ENCODE measurements at places on chromosomes 12 and 14.

- H3K27ac ChIP-seq: no peak overlapping the region
- no peaks in the 10 kb centered on the region for H3K4me1 ChIP-seq
- H3K4me3 ChIP-seq: no peak overlapping the region
- DNase-seq: no peak
These were observed 190.4 kb downstream of the NTF3 start for GRCh38 chr12:5622280-5622679.

GRCh38 chr14:31057035-31057434 lies 30.9 kb upstream of the STRN3 start:
- peaks cover 12% of the 10 kb centered on the region for H3K4me1 ChIP-seq
- no peak overlapping the region for H3K4me3 ChIP-seq
- H3K27me3 ChIP-seq: no peaks in the 10 kb centered on the region
- no peak for DNase-seq
- no peak overlapping the region for H3K27ac ChIP-seq
- no peaks in the 10 kb centered on the region for H3K36me3 ChIP-seq

GRCh38 chr14:78644824-78645559 lies 474.8 kb downstream of the NRXN3 start:
- no peaks in the 10 kb centered on the region for H3K4me1 ChIP-seq
- no peaks in the 10 kb centered on the region for H3K36me3 ChIP-seq
- H3K4me3 ChIP-seq: no peak overlapping the region
- no peaks in the 10 kb centered on the region for H3K27me3 ChIP-seq
- no peak for DNase-seq

GRCh38 chr12:27707216-27707615 lies 3.4 kb upstream of the MRPS35 start:
- no peak overlapping the region for H3K4me3 ChIP-seq
- no peak overlapping the region for H3K27ac ChIP-seq
- H3K36me3 ChIP-seq: no peaks in the 10 kb centered on the region
- peaks cover 16% of the 10 kb centered on the region for H3K4me1 ChIP-seq

- H3K36me3 ChIP-seq: no peaks in the 10 kb centered on the region
- H3K27ac ChIP-seq: peak overlapping the region; percentile 94
- peaks cover 38% of the 10 kb centered on the region for H3K4me1 ChIP-seq
These were observed 1.7 kb downstream of the ATF7 start for GRCh38 chr12:53624458-53624857.

DNA sequence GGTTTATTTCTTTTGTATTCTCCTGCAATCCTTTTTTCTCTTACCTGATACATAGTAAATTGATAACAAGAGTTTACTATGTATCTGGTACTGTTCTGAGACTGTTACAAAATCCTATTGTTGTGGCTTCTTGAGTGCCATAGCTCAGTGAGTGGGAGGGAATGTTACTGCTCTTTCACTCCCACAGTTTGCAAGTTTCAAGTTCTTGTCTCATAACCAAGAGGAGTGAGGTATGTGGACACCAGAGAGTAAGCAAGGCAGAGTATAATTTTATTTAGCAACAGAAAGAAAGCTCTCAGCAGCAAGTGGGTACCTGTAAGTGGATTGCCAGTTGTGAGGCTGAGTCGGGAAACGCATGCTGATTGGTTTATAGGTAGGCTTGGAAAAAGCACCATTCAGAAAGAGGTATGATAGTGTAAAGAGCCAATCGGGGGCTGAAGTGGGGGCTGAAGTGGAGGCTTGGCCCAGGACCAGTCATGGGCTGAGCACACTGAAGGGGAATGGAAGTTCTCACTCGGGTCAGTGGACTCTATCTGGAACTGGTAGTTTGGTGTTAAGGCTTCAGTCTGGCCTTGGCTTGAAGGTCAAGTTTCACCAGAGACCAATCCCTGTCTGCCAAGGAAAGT lies 850.8 kb downstream of the TMTC2 start:
- H3K4me1 ChIP-seq: no peaks in the 10 kb centered on the region
- DNase-seq: no peak
- H3K27me3 ChIP-seq: no peaks in the 10 kb centered on the region
- no peak overlapping the region for H3K27ac ChIP-seq
- H3K36me3 ChIP-seq: no peaks in the 10 kb centered on the region

- H3K27me3 ChIP-seq: no peaks in the 10 kb centered on the region
- H3K4me3 ChIP-seq: no peak overlapping the region
- DNase-seq: no peak
- peaks cover 33% of the 10 kb centered on the region for H3K36me3 ChIP-seq
- peaks cover 31% of the 10 kb centered on the region for H3K4me1 ChIP-seq
- H3K27ac ChIP-seq: no peak overlapping the region
These were observed 65.1 kb upstream of the SRSF5 start for GRCh38 chr14:69701857-69702256.

GRCh38 chr12:76260390-76260748 lies 87.8 kb downstream of the BBS10 start:
- no peaks in the 10 kb centered on the region for H3K36me3 ChIP-seq
- peaks cover 30% of the 10 kb centered on the region for H3K4me1 ChIP-seq

DNA sequence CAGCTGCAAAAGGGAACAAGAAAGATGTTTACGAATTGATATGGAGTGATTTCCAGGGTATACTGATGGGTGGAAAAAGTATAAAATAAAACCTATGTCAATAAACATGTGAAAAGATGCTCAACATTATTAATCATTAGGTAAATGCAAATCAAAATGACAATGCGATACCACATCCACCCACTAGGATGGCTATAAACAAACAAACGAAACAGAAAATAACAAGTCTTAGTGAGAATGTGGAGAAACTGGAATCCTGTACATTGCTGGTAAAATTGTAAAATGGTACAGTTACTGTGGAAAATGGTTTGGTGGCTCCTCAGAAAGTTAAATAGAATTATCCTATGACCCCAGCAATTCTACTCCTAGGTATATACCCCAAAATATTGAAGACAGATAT lies 9.5 kb upstream of the BEST3 start:
- H3K4me3 ChIP-seq: no peak overlapping the region
- H3K27ac ChIP-seq: no peak overlapping the region
- no peak for DNase-seq
- H3K27me3 ChIP-seq: no peaks in the 10 kb centered on the region
- no peaks in the 10 kb centered on the region for H3K36me3 ChIP-seq
- no peaks in the 10 kb centered on the region for H3K4me1 ChIP-seq

DNA sequence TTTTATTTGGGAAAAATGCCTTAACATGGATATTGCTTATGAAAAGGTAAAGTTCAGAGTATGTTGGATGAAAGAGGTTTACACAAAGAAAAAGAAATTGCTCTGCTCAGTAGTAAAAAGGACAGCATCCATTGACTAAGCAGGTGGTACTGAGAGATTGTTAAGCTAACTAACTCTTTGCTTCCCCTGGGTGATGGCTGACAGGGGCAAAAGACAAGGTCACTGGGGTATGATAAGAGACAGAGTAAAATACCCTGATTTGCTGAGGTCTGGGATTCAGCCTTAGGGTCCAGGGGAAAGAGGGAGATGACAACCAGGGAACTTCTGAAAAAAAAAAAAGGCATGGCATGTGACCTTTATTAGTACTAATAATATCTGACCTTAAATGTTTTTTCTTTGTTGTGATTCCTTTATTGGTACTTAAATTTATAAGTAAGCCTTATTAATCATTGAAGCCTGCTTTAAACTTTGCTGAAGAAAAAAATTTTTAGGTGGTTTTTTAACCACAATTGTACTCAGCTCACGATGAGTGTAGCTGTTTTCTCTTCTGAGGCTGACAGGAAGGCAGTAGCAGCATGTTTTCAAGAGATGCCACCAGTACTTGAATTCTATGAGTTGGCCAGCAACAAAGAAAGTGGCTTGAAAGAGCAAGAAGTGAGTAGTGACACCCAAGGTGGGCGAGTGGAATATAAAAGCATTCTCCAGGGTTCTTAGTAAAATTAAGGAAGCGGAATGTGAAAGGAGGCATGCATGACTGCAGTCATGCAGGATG lies 43.7 kb upstream of the KITLG start:
- no peaks in the 10 kb centered on the region for H3K36me3 ChIP-seq
- no peaks in the 10 kb centered on the region for H3K27me3 ChIP-seq
- DNase-seq: no peak
- no peaks in the 10 kb centered on the region for H3K4me1 ChIP-seq

- no peak overlapping the region for H3K4me3 ChIP-seq
- DNase-seq: no peak
- H3K27ac ChIP-seq: no peak overlapping the region
- H3K36me3 ChIP-seq: peaks cover 76% of the 10 kb centered on the region
These were observed 38.1 kb downstream of the HNRNPC start for GRCh38 chr14:21231020-21231652.

Data from suprapubic skin (tissue), 4 donors.